Tibial artery (tissue), 4 donors: ENCODE measurements at places on chromosomes 3 and 15.

- DNase-seq, result no peak
Observed at GRCh38 chr15:80106051-80106450, 46.6 kb downstream of the ZFAND6 start.

GRCh38 chr3:20154078-20154477, 31.9 kb downstream of the SGO1 start:
- no peak for DNase-seq

DNA sequence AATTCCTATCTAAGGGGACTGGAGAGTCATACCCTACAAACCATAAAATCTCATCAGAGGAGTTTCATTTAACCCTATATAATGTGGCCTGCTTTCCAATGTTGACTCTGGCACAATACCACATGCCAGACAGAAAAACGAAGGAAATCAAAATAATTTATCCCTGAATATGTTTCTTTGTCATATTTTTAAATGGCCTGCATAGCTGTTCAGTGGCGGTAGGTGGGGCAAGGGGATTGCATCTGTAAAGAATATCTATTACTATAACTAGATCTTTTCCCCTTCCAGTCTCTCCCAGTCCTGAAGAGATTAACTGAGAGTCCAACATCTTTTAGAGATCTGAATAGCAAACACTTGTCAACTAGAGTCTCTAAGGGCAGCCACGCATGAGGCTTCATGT, 278.1 kb upstream of the CTNNB1 start:
- no peak for DNase-seq

GRCh38 chr3:29067007-29067406, 213.9 kb upstream of the RBMS3 start:
- no peak for DNase-seq

- DNase-seq, result no peak
Observed at GRCh38 chr15:66285533-66286280, 7.7 kb upstream of the DIS3L start.
